ENCODE measurements at places on chromosomes 4 and X.

GRCh38 chr4:20351360-20352162, 99.9 kb downstream of the SLIT2 start:
- DNase-seq, result no peak

DNA sequence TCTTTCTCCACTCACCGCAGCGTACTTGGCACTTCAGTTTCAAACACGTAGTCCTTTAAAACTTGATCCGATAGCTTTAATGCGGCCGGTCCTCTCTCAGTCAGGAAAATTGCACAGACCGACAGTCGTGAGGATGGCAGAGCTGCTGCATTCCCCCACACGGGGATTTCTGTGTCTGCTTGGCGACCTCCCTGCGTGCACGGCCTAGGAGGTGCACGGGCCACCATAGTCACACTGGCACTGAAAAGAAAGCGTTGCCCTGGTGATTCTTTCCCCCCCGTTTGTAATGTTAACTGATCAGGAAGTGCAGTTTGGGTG, 10.3 kb downstream of the AKAP17A start:
- no peak for DNase-seq

DNA sequence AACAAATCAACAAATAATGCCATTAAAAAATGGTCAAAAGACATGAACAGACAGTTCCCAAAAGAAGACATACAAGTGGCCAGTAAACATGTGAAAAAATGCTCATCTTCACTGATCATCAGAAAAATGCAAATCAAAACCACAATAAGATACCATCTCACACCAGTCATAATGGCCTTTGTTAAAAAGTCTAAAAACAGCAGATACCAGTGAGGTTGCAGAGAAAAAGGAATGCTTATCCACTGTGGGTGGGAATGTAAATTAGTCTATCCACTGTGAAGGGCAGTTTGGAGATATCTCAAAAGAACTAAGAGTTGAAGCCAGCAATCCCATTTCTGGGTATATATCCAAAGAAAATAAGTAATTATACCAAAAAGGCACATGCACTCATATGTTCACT, 668.1 kb upstream of the CPEB2 start:
- no peak for DNase-seq

DNA sequence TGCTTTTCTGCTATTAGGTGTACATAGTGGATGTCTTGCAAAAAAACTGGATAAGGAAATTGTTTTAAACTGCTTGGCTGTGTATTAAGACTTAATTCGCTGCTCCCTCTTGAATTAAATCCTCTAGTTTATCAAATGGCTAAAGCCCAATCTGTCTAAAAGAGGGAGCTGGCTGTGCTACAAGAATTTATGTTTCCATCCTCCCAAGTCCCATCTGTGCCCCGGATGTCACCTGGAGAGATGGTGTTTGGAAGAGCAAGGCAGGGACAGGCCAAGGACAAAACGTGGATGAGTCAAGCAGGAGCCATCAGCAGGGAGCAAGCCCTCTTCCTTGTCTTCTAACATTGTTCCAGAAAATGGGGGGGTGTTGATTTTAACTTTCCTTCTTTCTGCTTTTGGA, 171.3 kb upstream of the LCORL start:
- DNase-seq, result no peak

- DNase-seq, result no peak
Observed at GRCh38 chr4:66959207-66959606, 586.1 kb downstream of the CENPC start.

- no peak for DNase-seq
Observed at GRCh38 chrX:41556958-41557357, 109.8 kb downstream of the NYX start.

- DNase-seq, result no peak
Observed at GRCh38 chr4:75340561-75340960, 173.6 kb downstream of the RCHY1 start.

- no peak for DNase-seq
Observed at GRCh38 chrX:17495052-17495451, 120.1 kb downstream of the NHS start.

- no peak for DNase-seq
Observed at GRCh38 chr4:148118179-148118578, 324.0 kb downstream of the NR3C2 start.

- DNase-seq, result peak; percentile 16
Observed at GRCh38 chr4:151407466-151408379, 1.3 kb upstream of the FHIP1A start.

DNA sequence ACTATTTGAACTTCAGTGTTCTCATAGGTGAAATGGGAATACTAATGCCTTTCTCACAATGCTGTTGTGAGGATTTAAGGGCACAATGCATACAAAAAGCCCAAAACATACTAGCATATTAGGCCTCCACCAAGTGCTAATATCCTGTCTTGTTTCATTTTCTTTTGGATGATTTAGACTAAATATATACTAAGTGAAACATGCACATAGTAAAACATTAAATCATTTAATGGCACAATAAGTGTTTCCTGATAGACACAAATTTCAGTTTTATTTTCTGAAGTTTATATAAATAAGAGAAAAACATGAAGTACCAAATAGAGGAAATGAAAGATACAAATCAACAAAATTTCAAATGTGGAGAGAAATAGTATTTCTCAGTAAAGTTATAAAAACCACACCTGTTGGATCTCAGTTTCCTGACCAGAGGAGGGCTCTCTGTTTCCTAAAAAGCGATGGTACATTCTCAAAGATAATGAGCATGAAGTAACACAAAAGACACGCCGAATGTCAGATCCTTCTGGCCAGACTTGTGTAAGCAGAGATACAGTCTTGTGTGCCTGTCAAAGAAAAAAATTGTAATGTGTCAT, 25.1 kb downstream of the DDX60 start:
- no peak for DNase-seq

- no peak for DNase-seq
Observed at GRCh38 chrX:119871245-119871598, 311 bp downstream of the RNF113A start.

DNA sequence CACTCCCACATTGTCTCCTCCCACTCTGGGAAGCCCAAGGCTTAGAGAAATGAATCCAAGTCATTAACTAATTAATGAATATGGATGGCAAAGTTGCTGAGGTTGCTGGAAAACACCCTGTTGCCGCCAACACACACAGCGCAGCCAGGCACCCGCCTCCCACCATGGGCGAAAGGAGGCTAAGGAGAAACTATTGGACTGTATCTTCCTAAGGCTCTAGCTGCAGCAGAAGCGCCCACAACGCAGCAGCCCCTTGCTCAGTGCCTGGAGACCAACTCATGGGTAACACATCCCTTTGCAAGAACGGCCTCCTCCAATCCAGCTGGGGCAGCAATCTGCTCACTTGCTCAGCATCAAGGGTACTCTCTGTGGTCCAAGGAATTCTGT, 34.2 kb downstream of the TSC22D3 start:
- no peak for DNase-seq

GRCh38 chr4:141028024-141028529, 105.2 kb downstream of the RNF150 start:
- no peak for DNase-seq

DNA sequence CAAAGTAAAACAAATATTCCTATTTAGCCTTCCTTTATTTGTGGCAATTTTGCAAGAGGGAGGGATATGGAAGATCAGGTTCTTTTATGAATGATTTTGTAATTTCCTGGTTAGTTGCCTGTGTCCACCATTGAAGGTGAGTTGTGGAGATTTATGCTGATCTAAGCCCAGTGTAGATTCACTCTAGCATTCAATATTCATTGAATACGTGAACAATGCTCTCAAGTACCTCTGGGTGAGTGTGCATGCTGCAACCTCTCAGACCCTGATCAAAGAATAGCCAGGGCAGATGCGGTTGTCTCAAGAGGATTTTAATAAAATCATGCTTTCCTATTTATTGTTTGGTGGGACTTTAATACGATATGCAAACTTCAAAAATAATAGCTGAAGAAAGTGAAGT, 628.4 kb downstream of the SPRY1 start:
- DNase-seq, result no peak

- DNase-seq, result no peak
Observed at GRCh38 chr4:154739111-154739510, 4.7 kb upstream of the LRAT start.

DNA sequence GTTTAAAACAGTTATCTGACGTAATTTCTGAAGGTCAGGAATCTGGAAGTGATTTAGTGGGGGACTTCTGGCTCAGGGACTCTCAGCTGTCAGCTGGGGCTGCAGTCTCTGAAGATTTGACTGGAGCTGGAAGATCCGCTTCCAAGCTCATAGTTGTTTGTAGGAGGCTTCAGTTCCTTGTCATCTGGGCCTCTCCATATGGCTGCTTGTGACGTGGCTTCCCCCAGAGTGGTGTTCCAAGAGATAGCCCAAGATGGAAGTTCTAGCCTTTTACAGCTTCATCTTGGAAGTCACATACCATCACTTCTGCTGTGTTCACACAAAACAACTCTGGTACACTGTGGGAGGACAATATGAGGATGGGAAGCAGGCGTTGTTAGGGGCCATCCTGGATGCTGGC, 2.1 kb downstream of the MPC1L start:
- DNase-seq, result no peak

- no peak for DNase-seq
Observed at GRCh38 chr4:57020467-57021101, 41.9 kb downstream of the POLR2B start.

DNA sequence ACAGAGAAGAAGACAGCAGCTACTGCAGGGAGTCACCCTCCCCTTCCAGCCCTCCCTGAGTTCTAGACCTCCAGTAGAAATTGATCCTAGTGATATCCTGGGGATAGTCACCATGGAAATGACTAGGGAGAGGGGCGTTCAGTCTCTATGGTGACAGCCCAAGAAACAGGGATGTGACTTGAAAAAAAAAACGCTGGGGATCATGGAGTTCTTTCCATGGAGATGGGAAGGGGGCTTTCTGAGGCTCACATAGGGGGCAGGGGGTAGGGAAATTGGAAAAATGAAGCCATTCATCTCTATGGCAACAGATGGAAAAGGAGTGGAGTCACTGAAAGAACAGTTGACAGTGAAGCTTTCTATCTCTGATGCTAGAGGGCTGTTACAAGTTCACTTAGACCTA, 28.0 kb upstream of the IGBP1 start:
- no peak for DNase-seq

GRCh38 chr4:32789026-32789608, 2068.9 kb downstream of the PCDH7 start:
- DNase-seq, result no peak

DNA sequence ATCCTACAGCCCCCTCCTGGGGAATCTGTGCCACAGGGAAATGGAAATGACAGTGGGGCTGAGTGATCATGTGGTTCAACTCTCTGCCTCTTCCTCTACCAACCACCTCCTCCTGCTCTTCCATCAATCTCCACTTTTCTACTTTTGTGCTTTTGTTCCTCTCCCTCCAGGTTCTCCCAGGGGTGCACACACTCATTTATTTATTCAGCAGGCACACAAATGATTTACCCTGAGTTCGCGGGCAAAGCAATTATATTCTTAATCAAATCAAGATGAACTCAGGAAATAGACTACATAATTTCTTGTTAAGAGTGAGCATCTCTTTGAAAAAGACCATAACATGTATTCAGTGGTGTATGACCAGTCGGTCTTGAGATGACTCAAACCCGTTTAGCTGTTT, 69.2 kb downstream of the VCX3A start:
- DNase-seq, result no peak

GRCh38 chrX:102739657-102740056, 19.1 kb downstream of the GPRASP3 start:
- no peak for DNase-seq

- DNase-seq, result no peak
Observed at GRCh38 chrX:38987198-38987651, 186.0 kb downstream of the MID1IP1 start.

- no peak for DNase-seq
Observed at GRCh38 chrX:97639526-97639925, 755.8 kb downstream of the RPA4 start.

Measured in activated naive CD4-positive, alpha-beta T cell treated with anti-CD3 and anti-CD28 coated beads, Interleukin-2, amount 50 U/mL, for 16 hours (primary cell).